HCT116 (cell line): ENCODE measurements at places on chromosomes 2 and 18. TPM values are rescaled to one million over a fixed set of nuclear protein-coding genes. Genes with fewer than 3 reads are reported as not detected.

DNA sequence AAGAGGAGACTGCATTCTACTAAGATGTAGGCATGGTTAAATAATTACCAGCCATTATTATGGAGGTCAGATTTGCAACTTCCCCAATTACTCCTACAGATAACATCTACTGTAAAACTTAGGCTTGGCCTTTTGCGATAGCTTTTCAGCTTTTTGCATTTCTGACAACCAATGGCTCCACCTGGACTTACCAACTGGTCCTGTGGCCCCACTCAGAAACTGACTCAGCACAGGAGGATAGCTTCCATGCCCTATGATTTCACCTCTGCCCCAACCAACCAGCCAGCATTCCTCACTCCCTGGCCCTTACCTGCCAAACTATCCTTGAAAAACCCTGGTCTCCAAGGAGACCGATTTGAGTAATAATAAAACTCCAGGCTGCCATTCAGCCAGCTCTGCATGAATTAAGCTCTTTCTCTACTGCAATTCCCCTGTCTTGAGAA, 28.2 kb downstream of the TUBB6 start:
- DNase-seq, result no peak

The SEPTIN2 gene
- 317 TPM for total RNA-seq

The SKOR2 gene
- total RNA-seq, result not detected

GRCh38 chr2:105711394-105711793, 33.3 kb upstream of the NCK2 start:
- DNase-seq, result no peak

The ITGB6 gene
- total RNA-seq, result 0.12 TPM

DNA sequence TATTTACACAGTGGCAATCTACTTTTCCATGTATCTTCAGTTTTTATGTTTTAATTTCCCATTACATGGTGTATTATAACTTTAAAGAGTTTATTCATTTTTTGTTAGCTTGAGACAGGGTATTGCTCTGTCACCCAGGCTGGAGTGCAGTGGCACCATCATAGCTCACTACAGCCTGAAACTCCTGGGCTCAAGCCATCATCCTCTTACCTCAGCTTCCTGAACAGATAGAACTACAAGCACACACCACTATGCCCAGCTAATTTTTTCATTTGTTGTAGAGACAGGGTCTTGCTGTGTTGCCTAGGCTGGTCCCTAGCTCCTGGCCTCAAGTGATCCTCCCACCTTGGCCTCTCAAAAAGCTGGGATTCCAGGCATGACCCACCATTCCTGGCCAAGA, 66.8 kb downstream of the COA5 start:
- DNase-seq, result no peak

GRCh38 chr18:41594582-41594981, 360.5 kb upstream of the PIK3C3 start:
- DNase-seq, result no peak

DNA sequence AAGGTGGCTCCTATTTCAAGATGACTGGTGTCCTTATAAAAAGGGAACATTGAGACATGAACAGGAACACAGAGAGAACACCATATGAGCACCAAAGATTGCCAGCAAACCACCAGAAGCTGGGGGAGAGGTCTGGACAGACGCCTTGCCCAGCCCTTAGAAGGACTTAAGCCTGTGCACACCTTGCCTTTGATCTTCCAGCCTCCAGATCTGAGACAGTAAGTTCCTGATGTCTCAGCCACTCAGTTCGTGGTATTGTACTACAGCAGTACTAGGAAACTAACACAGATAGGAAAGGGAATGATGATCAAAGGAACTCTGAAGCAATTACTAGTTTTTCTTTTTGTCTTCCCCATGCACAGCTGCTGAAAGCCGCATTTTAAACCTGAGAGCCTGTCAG, 137.3 kb upstream of the FHL2 start:
- no peak for DNase-seq

GRCh38 chr2:5343785-5344335, 348.3 kb upstream of the SOX11 start:
- no peak for DNase-seq

The POTEI gene
- 1.2 TPM for total RNA-seq

DNA sequence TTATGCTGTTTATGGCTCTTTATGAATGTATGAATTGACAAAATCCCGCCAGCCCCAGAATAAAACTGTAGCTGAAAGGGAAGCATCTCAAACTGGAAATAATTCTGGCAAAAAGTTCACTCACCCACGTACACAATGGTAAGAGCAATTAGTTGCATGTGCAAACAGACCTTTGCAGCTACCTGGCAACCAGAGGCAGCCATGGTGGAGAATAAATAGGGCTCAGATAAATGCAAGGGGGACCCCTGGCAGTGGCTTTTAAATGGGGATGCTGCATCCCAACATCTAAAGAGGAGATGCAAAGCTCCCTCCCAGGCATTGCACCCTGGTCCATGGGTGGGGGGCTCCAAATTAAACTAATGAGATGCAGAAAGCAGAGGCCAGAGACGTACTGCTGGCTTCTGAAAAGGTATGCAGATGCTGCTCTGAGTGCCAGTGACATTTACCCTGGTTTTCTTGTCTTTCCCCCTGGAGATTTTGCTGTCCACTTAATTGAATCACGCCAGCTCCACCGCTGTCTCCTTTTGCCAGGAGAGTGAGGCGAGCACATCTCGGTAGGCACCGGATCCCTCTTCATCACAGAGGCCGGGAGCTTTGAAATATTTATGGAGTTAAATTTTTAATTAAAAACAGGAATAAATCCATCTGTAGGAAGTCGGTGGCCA, 126.6 kb upstream of the NRP2 start:
- DNase-seq, result no peak

The KLHL29 gene
- total RNA-seq, result 16.7 TPM

The TMEM18 gene
- total RNA-seq, result 33.5 TPM

The TSN gene
- total RNA-seq, result 91.5 TPM
